Bladder microvascular endothelial cell (primary cell): ENCODE measurements at places on chromosomes 7 and 10. TPM values are rescaled to one million over a fixed set of nuclear protein-coding genes. Genes with fewer than 3 reads are reported as not detected.

GPR37 gene
- 0.16 and 0.38 TPM in 2 replicates for total RNA-seq

SLC13A4 gene
- not detected in 2 replicates for total RNA-seq

FAM204A gene
- 22.8 and 33.2 TPM in 2 replicates for total RNA-seq

GDF2 gene
- not detected in 2 replicates for total RNA-seq

PLPP4 gene
- 0.16 and 0.38 TPM in 2 replicates for total RNA-seq

SPDYE1 gene
- not detected in 2 replicates for total RNA-seq

OR2A5 gene
- not detected in 2 replicates for total RNA-seq

TRPV5 gene
- total RNA-seq, result not detected in 2 replicates

FAM241B gene
- 0.88 TPM in 1 of 2 replicates, not detected in the other for total RNA-seq

NPTX2 gene
- total RNA-seq, result 0.69 and 0.97 TPM in 2 replicates
